NCI-H1436 (cell line): ENCODE measurements at places on chromosomes 4 and X.
A peak's percentile ranks its signal among the peaks of the same experiment; 100 is the strongest.

DNA sequence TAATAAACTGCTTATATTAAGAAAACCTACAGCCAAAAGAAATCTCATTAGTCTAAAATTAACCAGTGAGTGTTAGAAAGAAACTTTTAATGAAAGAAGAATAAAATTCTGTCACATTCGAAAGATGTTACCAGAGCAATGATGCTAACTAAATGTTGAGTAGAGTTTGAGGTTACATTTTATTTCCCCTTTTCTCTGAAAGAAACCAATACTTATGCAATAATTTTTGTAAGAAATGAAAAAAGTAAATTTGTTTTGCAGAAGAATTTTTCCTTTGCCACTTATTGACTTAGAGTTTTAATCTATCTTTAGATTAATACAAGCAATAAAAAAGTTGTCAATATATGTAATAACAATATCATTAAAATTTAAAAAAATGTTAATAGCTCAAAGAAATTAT, 574.0 kb upstream of the GALNTL6 start:
- no peak for DNase-seq

DNA sequence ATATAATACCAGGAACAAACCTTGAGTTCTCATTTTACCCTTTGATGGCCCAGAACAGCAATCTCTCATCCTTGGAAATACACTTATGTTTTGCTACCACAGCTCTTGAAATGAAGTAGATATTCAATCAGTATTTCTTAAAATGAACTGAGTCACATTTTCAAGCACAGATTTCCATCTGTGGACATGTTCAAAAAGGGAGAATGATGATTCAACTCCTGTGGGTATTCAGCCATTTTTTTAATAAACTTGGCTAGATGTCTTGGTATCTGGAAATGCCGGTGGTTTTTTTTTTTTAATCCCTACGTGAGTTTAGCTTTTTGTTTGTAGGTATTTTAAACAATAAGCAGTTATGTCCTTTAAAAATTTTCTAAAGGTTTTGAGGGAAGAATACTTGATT, 64.2 kb upstream of the TRPC5OS start:
- no peak for DNase-seq

GRCh38 chr4:23881052-23881501, 8.8 kb downstream of the PPARGC1A start:
- no peak for DNase-seq

- no peak for DNase-seq
These were observed 164.1 kb downstream of the PPP3CA start for GRCh38 chr4:101183221-101183620.

GRCh38 chrX:50402886-50403285, 67.7 kb downstream of the DGKK start:
- no peak for DNase-seq

- peak; percentile 70 for DNase-seq
These were observed 200.4 kb downstream of the PTTG2 start for GRCh38 chr4:38160487-38161207.

- DNase-seq: no peak
These were observed 23.3 kb downstream of the CHIC2 start for GRCh38 chr4:54041100-54041499.

- DNase-seq: no peak
These were observed 13.3 kb downstream of the RAB9A start for GRCh38 chrX:13702111-13702789.

DNA sequence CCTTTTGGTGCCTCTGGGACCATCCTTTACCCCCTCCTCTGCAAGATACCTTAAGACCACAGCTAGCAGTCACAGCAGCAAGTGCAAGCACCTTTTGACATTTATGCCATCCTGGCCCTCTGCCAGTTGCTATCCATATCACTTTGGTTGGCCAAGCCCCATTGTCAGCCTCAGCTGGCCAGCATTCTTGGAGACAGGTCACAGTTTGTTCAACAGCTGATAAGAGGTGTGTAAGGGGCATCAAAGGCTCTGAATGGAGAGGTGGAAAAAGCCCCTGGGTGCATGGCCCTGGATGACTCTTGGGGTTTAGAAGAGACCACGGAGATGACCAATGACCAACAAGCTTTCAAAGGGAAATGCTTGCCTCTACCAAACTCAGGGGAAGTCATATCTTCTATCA, 133.6 kb upstream of the MAMLD1 start:
- no peak for DNase-seq

GRCh38 chr4:2827071-2827873, 16.4 kb upstream of the ADD1 start:
- DNase-seq: no peak

DNA sequence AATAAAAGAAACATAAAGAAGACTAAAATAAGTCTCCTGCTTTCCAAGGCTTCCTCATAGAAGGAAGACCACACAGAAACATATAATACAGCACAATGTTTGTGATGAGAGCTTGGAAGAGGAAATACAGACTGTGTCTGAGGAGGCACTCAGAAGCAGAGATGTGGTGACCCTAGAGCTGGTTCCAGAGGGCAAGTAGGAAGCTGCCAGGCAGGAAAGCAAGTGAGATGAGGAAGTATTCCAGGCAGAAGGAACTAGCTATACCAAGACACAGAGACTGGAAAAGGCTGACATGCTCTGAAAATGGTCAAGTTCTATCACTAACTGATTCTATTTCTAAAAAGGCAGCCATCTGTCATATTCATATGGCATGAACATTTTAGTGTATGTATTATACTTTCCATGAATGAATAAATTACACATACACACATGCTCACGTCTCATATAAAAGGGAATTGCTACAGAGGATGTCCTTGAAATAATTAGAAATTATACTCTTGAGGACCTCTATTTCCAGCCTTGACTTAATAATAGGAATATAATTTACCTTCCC, 16.6 kb upstream of the HSFX2 start:
- no peak for DNase-seq

GRCh38 chr4:75714704-75715103, 9.7 kb upstream of the USO1 start:
- no peak for DNase-seq

DNA sequence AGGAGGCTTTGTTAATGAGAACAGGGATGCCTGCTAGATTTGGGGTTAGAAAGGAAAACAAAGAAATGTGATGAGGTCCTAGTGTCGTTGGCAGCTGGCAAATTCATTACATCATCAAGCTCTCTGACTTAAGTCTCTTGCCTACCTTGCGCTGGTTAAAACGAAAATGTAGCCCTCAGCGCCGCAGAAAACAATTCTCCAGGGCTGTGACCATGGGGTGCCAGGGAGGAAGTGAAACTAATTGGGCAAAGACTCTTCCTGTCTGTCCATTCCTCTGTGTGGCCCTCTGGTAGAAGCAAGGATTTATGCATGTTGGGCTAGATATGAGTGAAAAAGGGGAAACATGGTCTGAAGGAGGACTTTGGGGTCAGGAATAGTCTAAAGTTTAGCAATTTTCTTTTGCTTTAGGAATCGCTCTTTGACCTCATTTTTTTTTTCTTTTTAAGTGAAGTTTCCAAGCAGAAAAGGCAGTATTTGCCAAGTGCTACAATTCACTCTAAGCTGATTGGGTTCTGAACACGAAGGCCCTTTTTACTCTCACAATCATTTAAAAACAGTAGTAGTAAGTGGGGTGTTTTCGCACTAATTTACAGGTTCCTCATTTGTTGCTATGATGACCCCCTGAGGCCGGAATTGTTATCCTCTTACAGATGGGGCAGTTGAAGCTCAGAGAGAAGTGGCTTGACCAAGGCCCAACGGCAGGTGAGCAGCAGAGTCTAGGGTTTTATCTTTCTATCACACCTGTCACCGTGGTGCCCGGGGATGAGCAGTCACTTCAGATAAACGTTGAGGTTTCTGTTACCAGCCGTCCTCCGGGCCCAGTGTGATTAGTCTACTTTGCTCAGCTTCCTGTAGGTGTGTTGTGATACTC, 27.3 kb upstream of the CHRNA9 start:
- DNase-seq: no peak

- no peak for DNase-seq
These were observed 365.5 kb upstream of the BOD1L1 start for GRCh38 chr4:13992975-13993520.

DNA sequence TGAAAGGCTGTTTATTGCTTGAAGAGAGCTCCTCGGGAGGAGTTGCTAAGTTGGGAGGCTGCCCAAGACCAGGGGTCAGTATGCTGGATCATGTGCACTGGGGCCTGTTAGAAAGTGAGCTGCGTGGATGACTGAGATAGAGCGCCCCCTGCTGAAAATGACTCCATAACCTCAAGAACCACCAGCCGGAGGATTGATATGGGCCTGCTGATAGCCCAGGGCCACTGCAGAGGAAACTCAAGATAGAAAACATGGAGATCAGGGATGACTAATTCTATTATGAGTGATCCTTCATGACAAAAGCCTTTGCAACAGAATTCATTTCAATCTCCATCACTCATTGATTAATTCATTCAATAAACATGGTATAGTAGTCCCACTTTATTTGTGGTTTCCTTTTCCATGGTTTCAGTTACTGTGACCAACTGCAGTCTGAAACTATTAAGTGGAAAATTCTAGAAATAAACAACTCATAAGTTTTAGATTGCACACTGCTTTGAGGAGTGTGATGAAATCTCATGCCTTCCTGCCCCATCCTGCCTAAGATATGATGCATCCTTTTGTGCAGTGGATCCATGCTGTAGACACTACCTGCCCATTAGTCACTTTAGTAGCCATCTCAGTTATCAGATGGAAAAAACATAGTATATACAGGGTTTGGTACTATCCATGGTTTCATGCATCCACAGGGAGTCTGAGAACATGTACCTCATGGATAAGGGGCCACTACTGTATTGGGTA, 126.7 kb upstream of the MBNL3 start:
- peak; percentile 27 for DNase-seq

- DNase-seq: no peak
These were observed 255.1 kb upstream of the GK2 start for GRCh38 chr4:79663141-79663540.

DNA sequence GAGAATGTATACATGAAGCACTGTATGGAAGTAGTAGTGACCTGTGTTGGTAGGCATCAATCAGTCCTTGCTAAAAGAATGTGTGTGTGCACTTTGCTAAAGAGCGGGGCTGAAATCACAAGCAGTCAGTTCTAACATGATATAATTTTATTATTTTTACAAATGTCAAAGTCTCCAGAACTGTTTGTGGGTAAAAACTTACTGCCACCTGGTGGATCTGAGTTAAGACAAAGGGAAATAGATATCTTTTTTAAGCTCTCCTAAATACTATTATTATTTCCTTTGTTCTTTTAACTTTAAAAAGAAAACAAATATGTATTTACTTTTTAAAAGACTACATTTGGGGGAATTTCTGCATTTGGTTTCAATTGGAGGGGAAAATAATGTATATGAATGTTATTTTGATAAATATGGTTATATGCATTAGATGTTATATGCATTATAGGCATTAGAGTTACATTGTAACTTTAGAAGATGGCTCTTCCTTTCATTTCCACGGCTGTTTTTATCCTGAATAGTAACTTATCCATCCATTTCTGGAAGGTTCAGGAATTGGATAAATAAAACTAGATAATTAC, 7.8 kb upstream of the CLOCK start:
- no peak for DNase-seq

- DNase-seq: no peak
These were observed 35.6 kb downstream of the RAPGEF2 start for GRCh38 chr4:159138436-159138835.

GRCh38 chr4:3074846-3075651, 568 bp downstream of the HTT start:
- peak; percentile 30 for DNase-seq

- peak; percentile 1 for DNase-seq
These were observed 22.7 kb upstream of the PLA2G12A start for GRCh38 chr4:109752525-109752924.

DNA sequence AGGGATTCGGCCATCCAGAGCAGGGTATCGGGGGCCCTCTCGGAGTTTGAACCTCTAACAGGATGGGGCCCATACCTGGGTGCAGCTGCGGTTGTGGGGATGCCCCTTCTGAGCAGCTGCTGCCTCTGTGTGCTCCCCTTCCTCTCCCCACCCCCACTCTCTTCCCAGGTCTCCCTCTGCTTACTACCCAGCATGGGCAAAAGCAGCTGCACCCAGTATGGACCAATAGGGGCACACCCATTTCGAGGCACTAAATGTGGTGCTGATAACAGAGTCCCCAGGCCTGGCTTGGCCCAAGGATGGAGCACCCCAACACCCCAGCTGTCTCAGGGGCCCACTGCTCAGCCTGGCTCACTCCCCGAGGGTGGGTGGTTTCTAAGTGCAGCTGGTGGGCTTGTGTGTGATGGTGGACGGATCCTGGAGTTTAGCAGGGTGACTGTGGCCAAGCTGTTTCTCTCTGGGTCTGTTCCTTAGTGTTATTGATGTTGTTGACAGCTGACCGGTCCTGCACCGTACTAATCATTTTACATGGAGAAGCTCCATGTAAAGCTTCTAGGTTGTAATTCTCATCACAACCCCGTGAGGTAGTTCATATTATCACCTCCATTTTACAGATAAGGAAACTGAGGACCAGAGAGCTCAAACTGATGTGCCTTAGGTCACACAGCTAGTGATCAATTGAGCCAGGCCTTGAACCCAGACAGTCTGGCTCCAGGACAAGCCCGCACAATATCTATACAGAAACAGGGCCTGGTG, 13.1 kb upstream of the KIAA0232 start:
- no peak for DNase-seq

- no peak for DNase-seq
These were observed 691.9 kb downstream of the TECRL start for GRCh38 chr4:63717384-63717783.

DNA sequence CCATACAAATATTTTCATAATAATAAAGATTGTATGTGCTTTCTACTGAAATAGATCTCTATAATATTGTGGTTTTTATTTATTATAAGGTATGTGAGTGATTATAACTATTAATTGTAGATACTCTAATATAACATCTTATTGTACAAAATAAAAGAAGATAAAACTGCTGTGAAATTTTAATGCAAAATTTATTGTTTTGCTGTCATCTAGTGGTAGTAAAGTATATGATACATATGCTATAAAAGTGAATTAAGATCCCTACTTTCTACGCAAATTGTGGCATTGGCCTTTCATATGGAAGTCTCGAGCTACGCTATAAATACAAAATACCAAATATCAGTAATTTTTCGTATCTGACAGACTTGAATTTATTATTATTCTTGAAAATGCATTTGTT, 19.3 kb downstream of the YIPF7 start:
- no peak for DNase-seq

- no peak for DNase-seq
These were observed 38.1 kb downstream of the EIF4E start for GRCh38 chr4:98890702-98891455.

DNA sequence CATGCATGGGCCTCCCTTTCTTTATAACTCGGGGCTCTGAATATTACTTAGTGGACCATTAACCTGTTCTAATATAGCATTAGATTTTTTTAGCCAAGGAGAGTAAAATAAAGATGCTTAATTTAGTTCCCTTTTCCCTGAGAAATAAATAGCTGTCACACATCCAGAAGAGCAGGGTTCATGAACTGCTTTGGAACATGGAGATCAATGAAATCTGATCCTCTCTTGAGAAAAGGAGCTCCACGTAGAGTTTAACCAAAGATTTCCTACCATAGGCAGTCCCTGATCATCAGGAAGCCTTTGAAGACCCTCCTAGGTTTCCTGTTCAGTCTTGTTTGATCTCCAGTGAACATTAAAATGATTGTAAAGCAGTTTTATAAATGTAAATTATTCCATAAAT, 8.5 kb upstream of the PCDH19 start:
- DNase-seq: no peak
